ENCODE measurements at places on chromosomes 6 and 20.

- no peak for DNase-seq
Observed at GRCh38 chr6:96975852-96976251, 51.3 kb downstream of the KLHL32 start.

DNA sequence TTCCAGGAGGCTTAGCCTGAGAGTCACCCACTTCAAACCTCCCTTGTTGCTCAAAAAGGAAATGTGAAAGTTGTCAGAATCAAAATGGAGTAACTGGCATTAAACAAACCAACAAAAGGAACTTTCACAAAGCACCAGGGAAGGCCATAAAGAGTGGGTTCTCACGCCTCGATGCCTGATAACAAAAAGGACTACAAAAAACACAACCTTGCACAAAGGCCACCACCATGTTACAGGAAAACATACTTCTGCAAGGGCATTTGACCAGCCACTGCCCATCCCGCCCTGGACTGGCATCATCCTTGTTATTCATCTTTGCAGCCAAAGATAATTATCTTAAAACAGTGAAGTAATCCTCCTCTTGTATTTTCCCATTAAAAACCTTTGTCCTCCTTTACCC, 34.8 kb downstream of the RNASET2 start:
- DNase-seq = no peak

DNA sequence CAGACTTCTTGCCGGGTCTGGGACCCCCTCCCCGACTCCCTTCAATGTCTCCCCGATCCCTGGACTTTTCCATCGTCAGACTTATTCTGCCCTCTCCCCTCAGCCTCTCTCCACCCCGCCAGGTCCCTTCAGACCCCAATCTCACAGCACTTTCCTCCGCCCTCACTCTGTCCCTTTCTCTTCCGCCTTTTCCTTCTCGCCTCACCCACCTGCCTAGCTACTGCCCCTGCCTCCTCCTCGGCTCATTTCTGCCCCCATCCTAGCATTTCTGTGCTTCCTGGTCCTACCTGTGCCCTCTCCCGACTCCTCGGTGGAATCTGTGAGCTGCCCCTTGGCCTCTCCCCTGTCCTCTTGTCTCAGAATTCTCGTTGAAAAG, 616 bp downstream of the CHMP4B start:
- no peak for DNase-seq

- DNase-seq = no peak
Observed at GRCh38 chr6:139853302-139853992, 479.0 kb upstream of the CITED2 start.

DNA sequence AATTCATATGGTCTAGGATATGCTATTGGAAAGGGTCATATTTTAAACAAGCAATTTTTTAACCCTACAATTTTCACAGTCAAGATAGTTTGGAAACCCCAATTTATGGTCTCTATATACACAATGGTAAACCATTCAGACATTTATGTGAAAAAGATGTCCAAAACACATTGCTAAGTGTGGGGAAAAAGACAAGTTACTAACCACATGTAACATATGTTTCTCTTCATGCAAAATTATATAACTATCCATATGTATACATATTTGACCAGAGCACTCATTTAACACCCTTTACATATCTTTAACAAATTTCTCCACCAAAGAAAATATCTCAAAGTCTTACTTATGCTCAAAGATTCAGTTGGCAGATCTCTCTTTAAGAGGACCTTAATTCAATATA, 110.6 kb downstream of the RNGTT start:
- no peak for DNase-seq

GRCh38 chr20:61638802-61639585, 386.9 kb downstream of the CDH4 start:
- no peak for DNase-seq

- peak; percentile 95 for DNase-seq
Observed at GRCh38 chr6:118377711-118378414, 170.2 kb upstream of the PLN start.

GRCh38 chr6:164534070-164534766, 775.2 kb downstream of the C6orf118 start:
- DNase-seq = no peak

- DNase-seq = no peak
Observed at GRCh38 chr6:26367114-26367513, 2.1 kb downstream of the BTN3A2 start.

GRCh38 chr20:5181492-5181891, 54.7 kb downstream of the CDS2 start:
- DNase-seq = no peak

GRCh38 chr6:1131285-1132079, 180.4 kb upstream of the FOXQ1 start:
- DNase-seq = no peak

DNA sequence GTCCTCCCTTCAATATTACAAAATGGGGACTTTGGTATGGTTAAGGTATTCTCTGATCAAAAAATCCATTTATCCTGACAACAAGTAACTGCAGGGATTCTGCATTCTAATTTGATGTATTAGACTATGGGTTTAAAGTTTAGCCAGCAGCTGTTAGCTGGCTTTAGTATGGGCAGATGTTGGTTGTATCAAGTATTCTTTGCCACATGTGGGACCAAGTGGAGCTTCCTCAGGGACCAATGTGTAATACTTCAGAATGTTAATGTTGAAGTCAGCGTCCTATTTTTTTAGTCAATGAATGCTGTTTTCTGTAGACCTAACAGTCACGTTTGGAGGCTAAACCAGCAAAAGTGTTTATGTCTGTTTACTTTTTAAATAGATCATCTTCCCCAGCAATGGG, 41.4 kb downstream of the MOXD1 start:
- DNase-seq = no peak

- no peak for DNase-seq
Observed at GRCh38 chr20:60658681-60659080, 593.4 kb upstream of the CDH4 start.

- DNase-seq = no peak
Observed at GRCh38 chr6:11432091-11432490, 105.5 kb upstream of the TMEM170B start.

GRCh38 chr20:1108437-1108920, 9.9 kb upstream of the PSMF1 start:
- no peak for DNase-seq

GRCh38 chr20:62805711-62806382, 1.2 kb downstream of the OGFR start:
- DNase-seq = no peak

- DNase-seq = no peak
Observed at GRCh38 chr6:90347411-90347851, 50.8 kb upstream of the BACH2 start.

- DNase-seq = no peak
Observed at GRCh38 chr20:32702706-32703425, 29.1 kb upstream of the C20orf203 start.

DNA sequence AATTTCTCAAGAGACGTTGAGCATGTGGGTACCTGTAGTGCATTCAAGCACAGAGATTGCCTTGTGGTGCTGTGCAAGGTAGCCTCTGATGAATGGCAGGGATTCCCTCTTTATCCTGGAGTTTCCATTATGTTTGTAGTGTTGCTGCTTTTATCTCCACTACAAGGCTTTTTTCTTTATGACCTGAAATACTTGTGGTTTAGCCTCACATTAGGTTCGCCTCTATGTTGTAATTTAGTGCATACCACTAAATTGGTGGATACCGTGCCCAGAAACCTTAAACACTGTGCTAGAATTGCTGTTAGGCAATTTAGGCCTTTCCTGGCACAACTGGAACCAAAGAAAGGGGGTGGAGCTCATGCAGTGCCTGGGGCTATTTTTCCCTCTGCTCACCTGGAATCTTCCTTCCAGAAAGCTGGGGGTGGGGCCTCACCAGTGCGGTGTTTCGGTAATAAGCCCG, 76.8 kb downstream of the NCOA7 start:
- DNase-seq = peak; percentile 66

DNA sequence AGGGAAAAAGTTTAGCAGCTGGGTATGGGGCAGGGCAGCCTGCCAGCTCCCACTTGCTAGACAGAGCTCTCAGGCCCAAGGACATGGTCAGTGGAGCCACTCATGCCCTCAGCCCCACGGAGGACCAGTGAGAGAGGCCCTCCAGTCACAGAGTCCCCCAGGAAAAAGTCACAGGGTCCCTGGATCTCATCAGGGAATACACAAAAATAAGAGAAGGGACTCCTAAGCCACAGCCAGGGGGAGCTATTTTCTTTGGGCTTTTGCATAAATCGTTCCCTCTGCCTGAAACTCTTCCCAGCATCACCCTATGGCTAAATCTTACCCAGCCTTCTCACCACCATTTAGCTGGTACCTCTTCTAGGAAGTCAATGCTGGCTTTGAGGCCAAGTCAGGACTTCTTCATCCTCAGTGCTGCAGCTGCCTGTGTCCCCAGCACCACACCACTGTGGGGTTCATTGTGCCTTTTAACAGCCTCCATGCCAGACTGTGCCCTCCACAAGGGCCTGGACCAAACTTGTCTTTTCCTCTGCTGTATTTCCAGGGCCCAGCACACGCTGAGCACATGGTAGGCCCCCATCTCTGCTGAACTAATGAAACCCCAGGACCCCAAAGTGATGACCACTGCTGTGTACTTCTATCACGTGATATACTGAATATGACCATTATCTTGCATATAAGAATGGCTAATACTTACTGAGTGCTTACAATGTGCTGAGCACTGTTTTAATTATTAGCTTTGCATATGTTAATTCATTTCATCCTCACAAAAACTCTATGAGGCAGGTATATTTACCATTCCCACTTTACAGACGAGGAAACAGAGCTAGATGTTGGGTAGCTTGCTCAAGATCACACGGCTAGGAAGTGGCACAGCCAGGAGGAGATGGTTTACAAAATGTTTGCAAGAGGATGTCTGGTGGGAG, 2.0 kb downstream of the ZNF335 start:
- no peak for DNase-seq

Measured in NCI-H2107 (cell line).